Activated CD4-positive, alpha-beta T cell treated with anti-CD3 and anti-CD28 coated beads, Interleukin-2, amount 50 U/mL, for 24 hours (primary cell): ENCODE measurements at places on chromosomes 16 and 17.

GRCh38 chr16:86874141-86874540 lies 295.8 kb downstream of the FOXL1 start:
- no peak for DNase-seq

- DNase-seq = no peak
Measured at GRCh38 chr17:15123593-15124263, 141.4 kb downstream of the PMP22 start.

DNA sequence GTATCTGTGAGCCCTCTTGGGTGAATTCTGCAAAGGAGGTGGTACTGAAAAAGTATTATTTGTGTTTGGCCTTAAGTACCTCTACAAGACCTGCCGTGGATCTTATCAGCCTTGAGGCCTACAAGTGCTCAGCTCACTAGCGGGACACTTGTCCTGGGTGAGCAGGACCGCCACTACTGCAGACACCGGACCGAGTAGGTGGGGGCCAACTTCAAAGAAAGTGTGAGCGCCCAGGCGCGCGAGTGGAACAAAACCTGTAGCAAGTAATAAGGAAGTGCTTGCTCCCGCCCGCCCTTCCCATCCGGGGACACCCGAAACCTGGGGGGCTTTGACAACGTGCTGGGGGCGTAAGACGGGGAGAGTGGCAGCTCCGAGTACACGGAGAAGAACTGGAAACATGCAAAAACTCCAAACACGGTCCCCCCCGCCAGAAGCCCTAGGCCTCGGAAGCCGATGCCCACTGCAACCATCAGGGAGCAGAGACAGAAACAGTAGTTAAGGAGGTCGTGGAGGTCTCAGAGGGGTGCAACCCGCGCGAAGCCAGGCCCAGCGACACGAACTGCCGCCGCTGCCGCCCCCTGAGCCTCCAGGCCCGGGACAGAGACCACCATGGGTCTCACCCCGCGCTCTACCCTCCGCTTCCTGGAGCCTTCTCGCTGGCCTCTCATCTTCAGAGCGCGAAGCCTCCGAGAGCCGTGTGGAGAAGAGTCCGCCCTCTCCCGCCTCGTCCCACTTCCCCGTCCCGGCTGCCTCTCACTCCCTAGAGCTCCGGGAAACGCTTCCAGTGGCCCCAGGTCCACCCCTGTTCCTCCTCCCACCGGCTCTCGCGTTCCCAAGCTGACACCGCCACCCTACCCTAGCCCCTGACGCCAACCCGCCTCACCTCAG lies 537 bp downstream of the CNOT1 start:
- peak; percentile 21 for DNase-seq

GRCh38 chr16:50841081-50841886 lies 99.4 kb downstream of the CYLD start:
- no peak for DNase-seq

DNA sequence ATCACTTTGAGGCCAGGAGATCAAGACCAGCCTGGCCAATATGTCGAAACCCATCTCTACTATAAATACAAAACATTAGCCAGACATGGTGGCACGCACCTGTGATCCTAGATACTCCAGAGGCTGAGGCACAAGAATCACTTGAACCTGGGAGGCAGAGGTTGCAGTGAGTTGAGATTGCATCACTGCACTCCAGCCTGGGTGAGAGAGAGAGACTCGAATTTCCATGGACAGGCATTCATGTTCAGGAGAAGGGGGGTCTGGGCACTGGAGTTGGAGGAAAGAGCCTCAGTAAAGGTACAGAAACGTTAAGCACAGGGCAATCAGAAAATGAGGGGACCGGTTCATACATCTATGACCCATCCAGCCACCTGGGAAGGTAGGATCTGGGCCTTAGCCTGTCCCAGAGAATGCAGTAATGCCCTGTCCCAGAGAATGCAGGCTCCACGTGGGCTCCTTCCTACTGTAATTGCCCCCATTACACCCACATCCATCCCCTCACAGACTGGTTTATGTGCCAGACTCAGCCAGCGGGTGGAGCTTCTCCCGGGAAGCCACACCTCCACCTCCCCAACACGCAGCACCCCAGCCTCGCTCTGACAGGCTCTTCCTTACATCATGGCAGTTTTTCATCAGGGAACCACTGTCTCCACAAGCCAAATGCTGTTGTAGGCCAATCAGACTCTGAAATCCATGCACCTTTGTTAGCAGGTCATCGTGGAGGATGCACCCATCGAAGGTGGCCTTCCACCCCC lies 21.6 kb upstream of the ARL4D start:
- DNase-seq = no peak

DNA sequence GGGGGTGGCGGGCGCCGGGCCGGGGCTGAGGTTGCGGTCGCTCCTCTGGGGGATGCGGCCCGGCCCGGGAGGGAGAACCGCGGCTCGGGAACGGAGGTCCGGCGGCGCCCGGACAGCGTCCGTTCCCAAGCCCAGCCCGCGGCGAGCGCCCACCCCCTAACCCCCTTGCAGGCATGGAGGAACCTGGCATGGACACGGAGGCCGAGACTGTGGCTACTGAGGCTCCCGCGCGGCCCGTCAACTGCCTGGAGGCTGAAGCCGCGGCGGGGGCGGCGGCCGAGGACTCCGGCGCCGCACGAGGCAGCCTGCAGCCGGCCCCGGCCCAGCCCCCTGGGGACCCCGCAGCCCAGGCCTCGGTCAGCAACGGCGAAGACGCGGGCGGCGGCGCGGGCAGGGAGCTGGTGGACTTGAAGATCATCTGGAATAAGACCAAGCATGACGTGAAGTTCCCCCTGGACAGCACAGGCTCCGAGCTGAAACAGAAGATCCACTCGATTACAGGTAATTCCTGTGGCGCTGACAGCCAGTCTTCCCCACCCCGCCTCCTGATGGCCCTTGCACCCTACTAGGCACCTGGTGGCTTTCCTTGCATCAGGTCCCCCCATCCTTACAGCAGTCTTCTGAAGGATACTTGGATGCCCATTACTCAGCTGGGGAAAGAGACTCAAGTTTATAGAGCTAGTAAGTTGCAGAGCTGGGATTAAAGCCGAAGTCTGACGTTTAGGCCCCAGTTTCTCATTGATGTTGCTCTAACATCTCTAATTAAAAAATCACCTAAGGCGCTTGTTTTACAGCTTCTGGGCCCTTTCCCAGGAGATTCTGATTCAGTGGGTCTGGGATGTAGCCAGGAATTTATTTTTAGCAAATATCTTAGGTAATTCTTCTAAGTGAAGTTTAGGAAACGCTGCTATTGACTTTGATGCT lies 514 bp downstream of the UBFD1 start:
- peak; percentile 4 for DNase-seq

GRCh38 chr16:13138528-13138927 lies 237.1 kb downstream of the SHISA9 start:
- DNase-seq = no peak

DNA sequence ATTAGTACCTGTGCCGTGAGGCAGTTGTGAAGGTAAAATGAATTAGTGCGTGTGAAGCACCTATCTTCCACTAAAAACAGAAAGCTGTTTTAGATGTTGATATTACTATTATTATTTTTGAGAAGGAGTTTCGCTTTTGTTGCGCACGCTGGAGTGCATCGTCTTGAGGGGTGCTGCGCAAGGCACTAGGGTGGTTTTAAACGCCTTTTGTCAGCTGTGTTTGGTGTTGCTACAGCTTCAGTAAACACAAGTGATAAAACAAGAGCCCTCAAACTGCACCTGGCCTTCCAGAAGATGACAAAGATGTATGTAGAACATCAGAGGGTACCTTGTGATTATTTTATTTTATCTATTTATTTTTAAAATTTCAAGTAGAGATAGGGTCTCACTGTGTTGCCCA lies 38.2 kb downstream of the PLCG2 start:
- no peak for DNase-seq

GRCh38 chr17:28717578-28718332 lies at the start of gene RAB34:
Gene RAB34 (minus strand): TSS chr17:28717868. CDS start chr17:28717266, 602 bp downstream.
- DNase-seq = no peak

DNA sequence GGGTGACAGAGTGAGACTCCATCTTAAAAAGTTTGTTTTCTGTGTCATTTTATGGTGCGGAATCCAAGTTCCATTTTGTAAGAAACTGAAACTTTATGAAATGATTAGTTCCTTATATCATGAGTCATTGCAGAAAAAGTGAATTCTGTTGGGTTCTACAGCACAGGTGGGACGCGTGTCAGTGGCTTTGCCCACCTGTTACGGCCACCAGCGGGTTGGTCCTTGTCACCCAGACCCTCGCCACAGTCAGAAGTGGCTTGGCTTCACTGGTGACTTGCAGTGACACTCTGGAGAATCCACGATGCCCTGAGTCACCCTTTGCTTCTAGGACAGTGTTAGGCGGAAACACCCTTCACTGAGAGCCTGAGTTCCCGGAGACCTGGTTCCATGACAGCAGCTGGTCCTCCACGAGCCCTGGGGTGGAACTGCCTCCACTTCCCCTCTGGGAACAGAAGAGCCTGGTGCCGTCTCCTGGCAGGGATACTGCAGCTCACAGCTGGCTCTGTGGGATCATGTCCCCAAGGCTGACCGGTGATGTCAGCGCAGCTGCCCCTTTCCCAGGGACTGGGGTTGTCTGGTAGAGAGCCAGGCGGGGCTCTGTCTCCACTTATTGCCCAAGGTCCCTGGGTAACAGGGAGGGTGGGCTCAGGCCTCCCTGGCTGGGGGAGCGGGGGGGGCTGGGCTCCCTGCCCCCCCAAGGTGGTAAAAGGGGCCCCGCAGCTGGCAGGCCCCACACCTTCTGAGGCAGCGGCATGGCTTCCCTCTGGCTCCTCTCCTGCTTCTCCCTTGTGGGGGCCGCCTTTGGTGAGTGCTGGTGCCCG lies at the start of gene CTRB1:
Gene CTRB1 (plus strand): TSS at position 733 of the 821 bp plus-strand sequence. CDS start 20 bp downstream, at position 753.
- no peak for DNase-seq

GRCh38 chr16:54540525-54541180 lies 254.1 kb upstream of the IRX3 start:
- DNase-seq = no peak

- no peak for DNase-seq
Measured at GRCh38 chr16:75580-76501, 2.2 kb upstream of the MPG start.

- no peak for DNase-seq
Measured at GRCh38 chr17:909642-910323, 69.8 kb downstream of the NXN start.

- no peak for DNase-seq
Measured at GRCh38 chr17:40178660-40179059, 1.4 kb downstream of the RAPGEFL1 start.

GRCh38 chr17:38568274-38568673 lies 37.5 kb downstream of the SRCIN1 start:
- DNase-seq = no peak

DNA sequence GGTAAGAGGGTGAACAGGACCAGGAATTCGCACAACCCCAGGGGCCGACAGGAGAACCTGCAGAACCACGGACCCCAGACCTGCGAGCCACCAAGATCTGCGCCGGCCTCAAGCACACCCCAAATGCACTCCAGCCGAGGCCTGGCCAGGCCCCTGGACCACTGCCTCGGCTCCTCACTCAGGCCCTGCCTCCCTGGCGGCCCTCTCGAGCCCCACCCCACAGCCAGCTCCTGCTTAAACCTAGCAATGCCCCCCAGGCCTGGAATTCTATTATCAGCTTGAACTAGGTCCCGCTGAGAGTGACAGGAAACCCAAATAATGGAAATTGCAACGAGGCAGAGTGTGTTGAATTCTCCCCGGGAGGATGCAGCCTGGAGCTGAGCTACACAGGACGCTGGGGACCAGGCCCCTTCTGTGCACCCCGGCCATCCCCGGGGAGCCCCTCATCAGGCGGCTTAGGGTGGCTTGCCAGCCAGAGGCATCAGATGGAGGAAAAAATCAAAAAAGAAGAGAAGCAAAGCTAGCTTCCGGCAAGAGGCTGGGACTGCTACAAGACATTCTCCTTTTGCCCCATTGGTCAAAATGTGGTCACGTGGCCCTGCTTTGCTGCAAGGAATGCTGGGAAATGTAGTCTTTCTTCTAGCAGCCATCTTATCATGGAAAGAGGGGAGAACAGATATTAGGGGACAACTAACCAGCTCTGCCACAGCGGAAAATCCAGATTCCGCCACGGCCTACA lies 2.4 kb upstream of the ENPP7 start:
- DNase-seq = peak; percentile 85

- no peak for DNase-seq
Measured at GRCh38 chr17:7651665-7652387, 1.1 kb downstream of the ATP1B2 start.

DNA sequence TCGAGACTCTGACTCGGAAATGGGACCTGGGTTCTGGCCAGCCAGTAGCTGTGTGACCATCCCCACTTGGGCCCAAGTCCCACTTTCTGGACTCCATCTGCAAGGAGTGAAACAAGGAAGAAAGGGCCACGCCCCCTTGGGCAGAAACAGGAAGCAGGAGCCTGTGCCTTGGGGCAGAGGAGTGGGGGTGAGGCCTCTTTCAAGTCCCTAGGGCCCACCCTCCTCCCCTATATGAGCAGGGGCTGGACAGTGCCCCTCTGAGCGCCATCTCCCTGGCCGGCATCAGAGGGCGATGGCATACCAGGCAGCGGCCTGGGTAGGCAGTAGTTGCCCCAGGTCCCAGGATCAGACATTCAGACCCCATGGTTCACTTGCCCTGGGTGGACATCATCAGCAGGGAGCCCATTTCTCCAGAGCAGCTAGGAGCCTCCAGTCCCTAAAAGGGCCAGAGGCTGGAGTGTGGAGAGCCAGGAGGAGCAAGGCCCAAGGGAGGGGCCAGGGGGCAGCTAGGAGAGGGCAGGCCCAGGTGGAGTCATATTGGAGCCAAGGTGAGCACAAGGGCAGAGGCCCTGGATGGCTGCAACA lies 7.1 kb downstream of the BCAR1 start:
- no peak for DNase-seq

GRCh38 chr16:49531931-49532840 lies 158.6 kb downstream of the C16orf78 start:
- DNase-seq = no peak

GRCh38 chr17:6084311-6085161 lies 14.4 kb downstream of the WSCD1 start:
- DNase-seq = no peak

- DNase-seq = no peak
Measured at GRCh38 chr16:82119405-82119804, 50.6 kb downstream of the MPHOSPH6 start.

DNA sequence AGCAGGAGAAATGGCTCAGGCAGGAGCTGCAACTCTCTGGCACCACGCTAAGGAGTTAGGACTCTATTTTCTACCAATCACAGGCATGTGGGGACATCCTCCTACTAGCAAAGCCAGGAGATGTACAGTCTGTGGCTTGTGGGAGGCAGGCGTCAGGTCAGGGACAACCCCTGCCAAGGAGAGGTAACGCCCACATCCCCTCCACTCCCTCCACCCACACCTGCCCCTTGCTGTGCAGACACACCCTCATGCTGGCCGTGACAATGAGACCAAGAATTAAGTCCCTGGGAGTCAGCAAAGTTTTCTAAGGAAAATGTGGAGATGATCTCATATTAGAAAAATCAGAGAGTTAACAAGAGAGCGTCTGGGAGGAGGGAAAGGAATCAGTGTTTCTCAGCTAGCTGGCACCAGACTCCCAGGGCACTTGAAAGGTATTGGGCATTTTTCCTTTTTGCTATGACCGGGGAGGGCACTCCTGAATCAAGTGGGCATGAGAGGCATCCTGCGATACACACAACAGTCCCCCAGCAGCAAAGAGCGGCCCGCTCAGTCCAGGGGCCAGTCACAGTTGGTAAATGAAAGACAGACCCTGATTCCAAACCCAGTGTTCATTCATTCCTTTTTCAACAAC lies 87.3 kb upstream of the RPL38 start:
- DNase-seq = no peak

GRCh38 chr16:27254262-27254811 lies 14.2 kb downstream of the NSMCE1 start:
- no peak for DNase-seq

GRCh38 chr17:33269337-33270060 lies 23.6 kb downstream of the ASIC2 start:
- no peak for DNase-seq
